ENCODE measurements at places on chromosomes 5 and 9.

DNA sequence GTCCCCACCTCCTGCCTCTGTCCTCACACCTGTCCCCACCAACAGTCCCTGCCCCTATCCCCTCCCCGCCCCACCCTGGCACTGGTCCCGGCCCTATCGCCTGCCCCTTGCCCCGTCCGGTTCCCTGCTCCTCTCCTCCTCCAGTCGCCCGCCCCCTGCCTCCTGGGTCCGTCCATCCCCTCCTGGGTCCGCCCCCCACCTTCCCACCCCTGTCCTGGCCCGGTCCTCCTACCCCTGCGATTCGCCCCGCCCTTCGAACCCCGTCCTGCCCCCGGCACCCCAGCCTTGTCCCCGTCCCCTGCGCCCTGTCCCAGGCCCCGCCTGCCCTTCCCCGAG is 372 bp downstream of the EDF1 start:
- DNase-seq, result no peak

- DNase-seq, result no peak
Observed at GRCh38 chr5:96023518-96023917, 61.9 kb upstream of the ELL2 start.

GRCh38 chr9:130331573-130331972 is 66.0 kb downstream of the HMCN2 start:
- no peak for DNase-seq

DNA sequence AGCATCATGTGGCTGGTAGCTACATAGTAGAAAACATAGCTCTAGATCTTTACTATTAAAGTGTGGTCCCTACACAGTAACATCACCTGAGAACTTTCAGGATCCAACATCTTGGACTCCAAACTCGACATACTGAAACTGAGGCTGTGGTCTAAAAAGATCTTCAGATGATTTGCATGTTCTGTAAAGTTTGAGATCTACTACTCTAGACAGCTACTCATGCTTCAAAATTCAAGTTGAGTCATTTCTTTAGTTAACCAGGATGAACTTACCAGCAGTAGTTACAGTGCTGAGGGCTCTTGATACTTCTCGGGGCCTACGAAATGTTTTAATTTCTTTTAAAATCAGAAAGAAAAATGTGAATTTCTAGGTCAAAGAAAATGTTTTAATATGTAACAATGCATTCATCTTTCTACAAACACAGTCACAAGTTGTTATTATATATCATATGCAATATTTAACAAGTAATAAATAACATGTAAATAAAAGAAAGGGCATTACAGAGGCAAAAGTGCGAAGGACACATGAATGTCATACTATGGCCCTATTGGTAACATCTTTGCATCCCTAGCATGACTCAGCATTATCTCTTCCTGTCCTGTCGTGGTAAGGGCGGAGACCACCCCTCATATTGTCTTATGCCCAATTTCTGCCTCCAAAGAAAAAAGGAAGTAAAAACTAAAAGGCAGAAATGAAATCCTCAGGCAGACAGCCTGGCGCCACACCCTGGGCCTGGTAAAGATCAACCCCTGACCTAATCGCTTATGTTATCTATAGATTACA is 563.9 kb upstream of the TLE4 start:
- DNase-seq, result no peak

DNA sequence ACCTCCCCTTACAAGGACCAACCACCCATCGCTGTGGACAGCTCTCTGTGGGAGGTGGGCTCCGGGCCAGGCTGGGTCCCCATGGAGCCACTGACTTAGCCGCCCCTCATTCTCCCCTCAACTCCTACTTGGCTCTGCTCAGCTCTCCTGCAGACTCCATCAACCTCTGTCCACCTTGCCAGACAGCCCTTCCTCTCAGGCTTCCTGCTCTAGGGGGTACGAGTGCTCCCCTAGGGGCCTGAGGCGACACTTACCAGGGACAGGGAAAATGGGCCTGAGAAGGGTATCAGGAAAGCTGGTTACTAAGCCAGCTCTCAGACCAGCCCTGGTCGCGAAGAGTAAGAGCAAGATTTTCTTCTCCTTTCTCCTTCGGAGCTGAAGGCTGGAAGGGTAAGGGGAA is 43.9 kb downstream of the SHB start:
- DNase-seq, result no peak

DNA sequence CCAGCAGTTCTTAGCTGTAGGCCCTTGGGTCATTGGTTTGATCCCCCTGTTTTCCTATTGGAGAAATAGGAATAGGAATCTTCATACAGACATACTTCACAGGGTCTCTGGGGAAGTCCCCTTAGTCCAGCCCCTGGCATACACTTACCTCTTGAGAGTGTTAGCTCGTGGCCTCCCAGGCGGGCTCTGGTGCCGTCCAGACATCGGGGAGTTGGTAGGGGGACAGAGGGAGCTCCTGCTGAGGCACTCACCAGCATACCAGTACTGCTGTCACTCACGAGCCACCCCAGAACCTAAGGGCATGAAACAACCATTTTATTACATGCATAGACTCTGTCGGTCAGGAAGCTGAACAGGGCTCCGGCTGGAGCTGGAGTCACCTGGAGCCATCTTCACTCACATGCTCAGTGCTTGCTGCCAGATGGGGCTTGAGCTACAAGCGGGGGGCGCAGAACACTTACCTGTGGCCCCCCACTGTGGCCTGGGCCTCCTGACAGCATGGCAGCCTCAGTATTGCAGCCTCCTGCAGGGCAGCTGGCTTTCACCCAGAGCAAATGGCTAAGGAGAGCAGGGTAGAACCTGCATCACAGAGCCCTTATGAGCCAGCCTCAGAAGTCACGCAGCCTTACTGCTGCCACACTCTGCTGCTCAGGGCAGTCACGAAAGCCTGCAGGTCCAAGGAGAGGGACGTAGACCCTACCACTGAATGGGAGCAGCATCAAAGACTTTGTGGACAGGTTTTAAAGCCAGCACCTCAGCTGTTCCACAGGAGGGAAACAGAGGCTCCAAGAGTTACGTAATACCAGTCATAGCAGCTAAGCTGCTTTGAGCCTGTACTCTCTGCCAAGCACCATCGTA is 58.3 kb upstream of the ANGPTL2 start:
- no peak for DNase-seq

DNA sequence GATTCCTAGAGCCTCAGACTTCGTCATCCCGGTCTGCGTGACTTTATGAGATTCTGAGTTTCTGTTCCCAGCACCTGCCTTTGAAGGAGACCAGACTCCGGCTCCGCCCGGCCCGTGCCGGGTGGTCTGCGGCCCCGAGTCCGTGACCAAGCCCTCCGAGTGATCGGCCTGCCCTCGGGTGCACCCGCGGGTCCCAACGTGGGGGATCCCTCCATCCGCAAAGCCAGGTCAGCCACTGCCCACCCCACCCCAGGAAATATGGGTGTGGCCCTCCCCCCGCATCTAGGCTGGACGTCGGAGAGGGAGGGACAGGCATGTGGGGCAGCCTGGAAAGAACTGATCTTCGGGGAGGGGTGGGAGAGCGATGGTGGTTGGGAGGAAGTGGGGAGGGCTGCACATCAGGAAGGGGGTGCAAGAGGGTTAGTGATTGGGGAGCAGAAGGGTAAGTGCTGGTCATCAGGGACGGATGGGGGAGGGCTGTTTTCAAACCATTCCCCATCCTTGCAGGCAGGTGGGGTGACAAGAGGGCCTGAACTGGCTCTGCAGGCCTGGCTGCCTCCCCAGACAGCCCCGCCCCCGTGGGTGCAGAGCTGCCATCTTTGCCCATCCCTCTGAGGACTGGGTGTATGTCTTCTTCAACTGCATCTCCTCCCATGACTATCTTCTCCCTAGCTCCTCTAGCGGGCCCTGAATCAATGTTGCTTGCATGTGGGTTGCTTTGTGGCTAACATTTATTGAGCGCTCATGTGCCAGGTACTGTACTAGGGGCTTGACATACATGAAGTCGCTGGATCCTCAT is 747 bp downstream of the LRSAM1 start:
- DNase-seq, result peak; percentile 35

DNA sequence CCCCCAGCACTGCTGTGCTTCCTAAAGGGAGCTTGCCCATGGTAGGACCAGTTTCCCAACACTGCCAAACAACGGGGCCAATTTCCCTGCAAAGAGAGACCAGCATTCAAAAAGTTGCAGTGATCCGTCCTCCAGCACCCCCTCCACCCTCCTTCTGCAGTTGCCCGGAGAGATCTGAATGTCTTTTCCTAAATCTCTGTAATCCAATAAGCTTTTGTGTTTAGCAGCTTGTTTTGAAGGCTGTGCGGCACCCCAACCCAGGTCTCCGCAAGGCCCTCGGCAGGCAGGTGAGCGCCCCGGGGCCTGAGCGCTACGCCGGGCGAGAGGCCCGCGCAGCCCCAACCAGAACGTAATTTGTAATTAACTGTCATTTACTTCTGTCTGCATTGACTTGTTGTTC is 366.9 kb upstream of the IRX2 start:
- DNase-seq, result no peak

All from GM18507 (cell line).